ENCODE measurements at places on chromosomes 1 and 21. TPM values are rescaled to one million over a fixed set of nuclear protein-coding genes. Genes with fewer than 3 reads are reported as not detected.

DNA sequence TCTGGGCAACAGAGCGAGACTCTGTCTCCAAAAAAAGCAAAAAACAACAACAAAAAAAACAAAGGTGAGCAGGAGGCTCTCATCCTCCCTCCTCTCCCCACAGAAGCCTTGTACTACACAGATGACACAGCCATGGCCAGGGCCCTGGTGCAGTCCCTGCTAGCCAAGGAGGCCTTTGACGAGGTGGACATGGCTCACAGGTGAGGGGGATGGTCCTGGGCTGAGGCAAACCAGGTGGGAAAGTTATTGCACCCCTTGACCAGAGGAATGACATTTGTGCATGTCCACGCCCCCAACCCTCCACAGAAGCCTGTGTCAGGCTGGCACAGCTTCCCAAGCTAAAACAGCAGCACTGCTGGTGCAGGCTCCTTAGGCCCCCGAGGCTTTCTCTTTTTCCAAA is 2.4 kb downstream of the ADPRS start:
- no peak for DNase-seq

DNA sequence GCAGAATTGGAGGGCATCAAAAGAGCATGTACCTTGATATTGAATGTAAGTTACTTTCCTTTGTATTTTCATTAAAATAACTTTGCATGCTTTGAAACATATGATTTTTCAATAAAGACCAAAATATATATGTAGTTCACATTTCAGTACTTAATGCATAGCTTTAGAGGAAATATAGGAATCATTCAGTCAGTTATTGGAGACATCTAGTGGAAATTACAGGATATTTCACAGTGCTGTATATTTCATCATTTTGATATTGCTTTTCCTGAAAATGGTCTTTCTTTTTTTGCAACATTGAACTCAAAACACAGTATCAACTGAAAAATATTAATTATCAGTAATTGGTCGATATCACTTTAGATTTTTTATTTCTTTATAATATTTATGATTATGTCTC is 375.8 kb downstream of the NCAM2 start:
- DNase-seq, result no peak

DNA sequence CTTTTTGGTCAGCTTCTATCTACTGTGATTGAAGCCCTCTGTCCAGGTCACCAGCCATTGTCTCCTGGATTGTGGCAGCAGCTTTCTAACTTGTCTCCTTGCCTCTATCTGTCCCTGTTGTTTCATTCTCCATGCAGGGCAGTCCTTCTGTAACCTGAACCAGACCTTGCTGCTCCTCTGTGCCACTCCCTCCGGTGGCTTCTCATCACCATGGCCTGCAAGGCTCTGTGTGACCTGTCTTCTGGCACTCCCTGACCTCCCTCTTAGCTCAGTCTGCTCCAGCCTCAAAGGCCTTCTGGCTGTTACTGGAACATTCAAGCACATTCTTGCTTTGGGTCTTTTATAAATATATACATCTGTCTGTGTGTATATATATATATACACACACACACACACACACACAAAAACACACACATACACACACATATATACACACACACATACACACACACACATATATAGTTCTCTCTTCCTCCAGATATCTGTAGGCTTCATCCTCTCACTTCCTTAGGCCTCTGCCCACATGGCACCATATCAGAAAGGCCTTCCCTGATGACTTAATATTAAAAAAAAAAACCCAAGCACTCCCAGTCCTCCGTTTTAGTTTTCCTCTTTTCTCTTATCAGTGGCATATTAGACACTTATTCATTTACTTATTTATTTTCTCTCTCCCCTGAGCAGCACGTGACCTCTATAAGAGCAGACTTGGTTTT is 21.2 kb upstream of the JUN start:
- no peak for DNase-seq

GRCh38 chr21:40186045-40186444 is 318.8 kb downstream of the PCP4 start:
- DNase-seq, result no peak

- no peak for DNase-seq
These were observed 1041.4 kb upstream of the ADGRL2 start for GRCh38 chr1:80759354-80759753.

DNA sequence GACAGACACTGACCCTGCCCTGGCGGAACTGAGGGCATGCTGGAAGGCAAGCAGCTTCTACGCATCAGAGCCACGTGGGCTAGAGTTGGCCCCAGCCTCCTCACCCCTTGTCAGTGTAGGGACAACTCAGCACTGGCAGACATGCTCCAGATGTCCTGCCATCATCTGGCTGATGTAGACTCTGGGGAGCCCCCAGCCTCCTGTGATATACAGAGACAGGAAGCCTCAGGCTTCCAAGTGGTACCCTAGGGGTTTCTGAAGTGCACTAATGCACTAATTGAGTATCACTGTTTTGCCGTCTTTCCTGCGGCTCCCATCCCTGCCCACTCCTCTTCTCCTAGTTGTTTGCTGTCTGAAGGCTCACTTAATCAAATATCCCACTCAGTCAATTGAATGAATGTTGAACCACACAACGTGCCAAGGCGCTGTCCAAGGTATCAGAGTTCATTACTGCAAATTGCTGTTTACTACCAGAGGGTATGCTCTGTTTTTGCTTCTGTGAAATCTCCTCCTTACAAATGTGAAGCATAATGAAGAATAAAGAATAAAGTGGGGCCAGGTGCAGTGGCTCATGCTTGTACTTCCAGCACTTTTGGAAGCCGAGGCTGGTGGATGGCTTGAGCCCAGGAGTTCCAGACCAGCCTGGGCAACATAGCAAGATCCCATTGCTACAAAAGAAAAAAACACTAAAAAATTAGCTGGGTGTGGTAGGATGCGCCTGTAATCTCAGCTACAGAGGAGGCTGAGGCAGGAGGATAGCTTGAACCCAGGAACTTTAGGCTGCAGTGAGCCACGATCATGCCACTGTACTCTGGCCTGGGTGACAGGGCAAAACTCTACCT is 76.4 kb upstream of the ZBTB18 start:
- no peak for DNase-seq

GRCh38 chr1:208150833-208151458 is 93.2 kb downstream of the PLXNA2 start:
- no peak for DNase-seq

DNA sequence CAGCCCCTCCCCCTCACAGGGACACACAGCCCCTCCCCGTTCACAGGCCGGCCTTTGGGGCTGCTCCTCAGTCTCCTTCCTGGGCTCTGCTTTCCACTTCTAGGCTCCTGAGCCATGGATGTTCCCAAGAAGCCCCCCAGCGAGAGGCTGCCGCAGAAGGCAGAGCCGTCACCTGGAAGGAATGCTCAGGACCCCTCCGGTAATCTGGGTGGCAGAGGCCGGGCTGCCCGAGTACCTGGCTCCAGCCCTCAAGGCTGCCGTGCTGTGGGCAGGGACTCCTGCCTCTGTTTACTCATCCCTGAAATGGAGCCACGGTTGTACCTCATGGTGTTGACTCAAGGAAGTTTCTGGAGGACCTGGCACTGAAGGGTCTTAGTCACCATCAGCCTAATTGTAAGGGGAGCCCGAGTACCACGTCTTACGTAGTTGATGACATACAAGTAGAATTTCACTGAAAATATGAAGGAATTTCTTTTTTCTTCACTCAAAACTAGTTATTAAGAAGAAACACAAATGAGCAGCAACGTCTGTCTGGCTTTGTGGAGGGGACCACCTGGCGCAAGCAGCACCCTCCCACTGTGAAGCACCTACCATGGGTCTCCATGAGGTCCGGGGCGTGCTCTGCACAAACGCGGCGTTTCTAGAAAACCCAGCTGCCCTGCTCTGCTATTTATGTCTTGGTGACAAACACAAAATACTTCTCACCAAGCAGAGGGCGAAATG is 33.7 kb downstream of the PRDM15 start:
- DNase-seq, result no peak

GRCh38 chr1:22416555-22417454 is 34.8 kb upstream of the ZBTB40 start:
- DNase-seq, result no peak

DNA sequence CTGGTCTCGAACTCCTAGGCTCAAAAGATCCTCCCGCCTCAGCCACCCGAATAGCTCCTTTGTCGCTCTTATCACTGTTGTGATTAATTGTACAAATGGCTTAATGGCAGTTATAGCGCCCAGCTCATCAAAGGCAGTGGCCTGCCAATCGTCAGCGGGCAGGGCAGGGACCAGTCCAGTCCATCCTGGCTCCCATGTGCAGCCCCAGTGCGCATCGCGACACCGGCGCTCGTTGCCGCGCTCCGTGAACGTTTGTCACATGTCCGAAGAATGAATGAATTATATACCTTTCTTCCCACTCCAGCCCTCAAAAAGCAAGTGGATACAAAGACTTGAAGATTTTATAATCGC is 18.4 kb downstream of the MTX1 start:
- no peak for DNase-seq

DNA sequence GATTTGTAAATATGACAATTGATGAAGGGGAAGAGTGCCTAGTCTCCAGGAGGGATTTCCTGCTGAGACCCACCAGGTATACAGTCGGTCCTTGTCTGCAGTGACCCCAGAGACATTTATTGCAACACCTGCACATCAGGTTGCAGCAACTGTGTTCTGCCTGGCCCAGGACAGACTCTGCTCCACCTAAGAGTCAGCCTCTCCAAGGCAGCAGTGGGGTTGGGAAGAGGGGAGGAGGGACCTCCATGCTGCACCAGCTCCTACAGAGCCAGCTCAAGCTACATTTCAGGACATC is 120.4 kb upstream of the IRF2BP2 start:
- no peak for DNase-seq

DNA sequence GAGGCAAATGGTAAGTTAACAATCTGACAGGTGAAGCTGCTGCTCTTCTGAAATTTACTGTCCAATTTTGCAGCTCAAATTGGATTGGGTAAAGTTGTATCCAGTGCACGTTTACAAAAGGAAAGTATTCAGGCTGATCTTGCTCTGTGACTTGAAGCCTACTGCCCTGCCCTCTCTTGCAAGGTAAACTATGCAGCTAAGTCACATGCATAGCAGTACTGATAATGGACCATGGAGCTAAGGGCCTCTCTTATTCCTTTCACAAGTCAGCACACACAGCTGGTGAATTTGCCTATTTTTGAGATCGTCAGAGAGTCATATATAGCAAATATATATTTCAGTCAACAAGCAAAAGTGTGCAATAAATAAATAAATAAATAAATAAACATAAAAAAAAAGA is 23.2 kb downstream of the XCL1 start:
- DNase-seq, result no peak

DNA sequence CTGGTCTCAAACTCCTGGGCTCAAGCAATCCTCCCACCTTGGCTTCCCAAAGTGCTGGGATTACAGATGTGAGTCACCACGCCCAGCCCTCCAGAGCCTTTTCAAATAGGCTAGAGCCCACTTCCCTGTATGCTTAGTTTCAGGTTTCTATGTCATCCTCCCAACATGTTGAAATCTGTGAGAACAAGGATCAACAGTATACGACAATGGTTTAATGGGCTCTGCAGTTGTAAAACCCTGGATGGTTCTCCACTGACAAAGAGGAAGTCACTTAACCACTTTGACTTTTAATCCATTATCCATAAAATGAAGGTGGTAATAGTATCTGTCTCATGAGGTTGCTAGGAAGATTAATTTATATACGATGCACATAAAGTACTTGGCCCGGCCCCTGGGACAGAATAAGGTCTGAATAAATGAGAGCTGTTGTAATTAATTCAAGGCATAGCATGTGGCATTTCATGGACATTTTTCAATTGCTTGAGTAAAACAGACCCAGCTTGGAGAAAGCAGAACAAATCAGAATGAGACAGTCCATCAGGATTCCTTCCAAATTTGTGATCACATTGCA is 113.9 kb upstream of the ZNF648 start:
- DNase-seq, result no peak

Gene TINAGL1
- total RNA-seq, result 42.7 TPM

Gene CDC20
- 18.5 TPM for total RNA-seq

Gene HSPA6
- 3.9 TPM for total RNA-seq

Gene ADAMTS1
- total RNA-seq, result 33.0 TPM

Gene RAB29
- total RNA-seq, result 7.6 TPM

Gene OR2T35
- not detected for total RNA-seq

Gene SELL
- total RNA-seq, result 1.7 TPM

Gene HES3
- total RNA-seq, result not detected

Gene ANGPTL3
- not detected for total RNA-seq

Gene F3
- total RNA-seq, result 144 TPM

Gene ATP1A4
- 1.8 TPM for total RNA-seq

Gene NBL1
- 110 TPM for total RNA-seq
